ENCODE measurements at places on chromosomes 12 and 14.

- DNase-seq = no peak
Measured at GRCh38 chr12:49086116-49086515, 8.5 kb downstream of the DHH start.

DNA sequence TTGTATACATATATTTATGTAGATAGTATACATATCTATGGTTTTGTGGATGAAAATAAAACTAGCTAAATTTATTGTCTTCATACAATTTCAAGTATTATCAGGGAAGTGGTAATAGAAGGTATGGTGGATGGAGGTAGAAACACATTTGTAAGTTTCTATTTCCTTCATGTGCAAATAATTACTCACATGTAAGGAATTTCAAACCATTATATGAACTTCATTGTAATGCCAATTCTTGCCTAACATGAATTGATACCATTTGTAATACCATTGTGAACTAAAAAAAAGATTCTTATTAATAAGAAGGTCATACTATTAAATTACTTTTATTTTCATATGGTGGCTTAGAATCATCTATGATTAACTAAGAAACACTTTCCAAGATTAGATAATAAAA lies 20.1 kb upstream of the PPFIA2 start:
- no peak for DNase-seq

DNA sequence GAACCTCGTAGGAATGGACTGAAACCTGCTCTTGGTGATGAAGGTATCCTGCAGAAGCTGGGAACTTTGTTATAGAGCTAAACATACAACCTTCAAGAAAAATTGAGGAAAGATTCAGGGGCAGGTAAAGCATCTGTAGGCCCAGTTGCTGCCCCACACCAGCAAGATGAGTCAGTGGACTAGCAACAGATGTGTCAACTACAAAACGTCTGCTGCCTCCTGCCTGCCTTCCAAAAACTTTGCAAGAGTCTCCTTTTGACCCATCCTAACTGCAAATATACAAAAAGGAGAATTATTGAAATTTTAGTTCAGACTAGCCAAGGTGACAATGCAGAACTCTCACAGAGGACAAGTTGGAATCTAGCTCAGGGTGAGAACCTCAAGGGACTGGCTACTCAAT lies 60.9 kb upstream of the TMTC1 start:
- no peak for DNase-seq

DNA sequence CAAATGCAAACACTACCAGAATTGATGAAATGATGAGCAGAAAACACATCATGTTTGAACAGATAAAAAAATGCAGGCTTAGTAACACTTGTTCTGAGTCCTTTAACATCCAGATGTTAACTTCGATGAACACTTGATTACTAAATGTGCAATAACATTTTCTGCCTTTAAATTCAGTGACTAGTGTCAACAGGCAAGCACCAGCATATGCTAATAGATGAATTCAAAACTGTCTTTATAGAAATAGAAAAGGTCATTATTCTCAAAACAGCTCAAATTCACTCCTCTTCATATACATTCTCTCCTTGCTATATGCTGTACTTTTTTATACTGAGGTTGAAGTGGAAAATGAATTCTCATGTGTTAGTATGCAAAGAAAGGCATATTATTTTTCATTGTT lies at the start of gene TAS2R19:
Gene TAS2R19, minus strand, starts transcription at position 101 of the 400 bp plus-strand sequence. Its CDS starts 49 bp downstream, at position 52.
- no peak for DNase-seq

GRCh38 chr12:59036973-59037762 lies 116.9 kb upstream of the LRIG3 start:
- DNase-seq = no peak

- no peak for DNase-seq
Measured at GRCh38 chr12:83823386-83824045, 1089.1 kb downstream of the SLC6A15 start.

DNA sequence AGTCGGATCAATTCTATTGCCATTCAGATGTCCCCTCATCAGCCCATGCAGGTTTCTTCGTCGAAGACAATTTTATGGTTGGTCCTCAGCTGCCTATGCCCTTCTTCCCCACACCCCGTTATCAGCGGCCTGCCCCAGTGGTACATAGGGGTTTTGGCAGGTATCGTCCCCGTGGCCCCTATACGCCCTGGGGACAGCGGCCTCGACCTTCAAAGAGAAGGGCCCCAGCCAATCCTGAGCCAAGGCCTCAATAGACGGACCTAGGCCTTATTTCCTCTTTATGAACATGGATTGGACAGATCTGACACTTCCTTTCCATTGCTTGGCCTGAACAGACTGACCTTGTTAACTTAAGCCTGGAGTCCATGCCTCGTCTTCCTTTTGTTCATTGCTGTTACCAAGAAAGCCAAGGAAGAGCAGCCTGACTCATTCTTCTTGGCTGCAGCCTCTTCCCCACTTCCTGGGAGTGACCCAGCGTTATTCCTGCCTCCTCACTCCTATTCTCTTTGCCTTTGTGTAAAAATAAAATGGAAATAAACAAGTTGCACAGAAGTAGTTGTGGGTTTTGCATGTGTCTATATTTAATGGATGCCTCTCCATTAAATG lies 156.5 kb upstream of the AMIGO2 start:
- DNase-seq = no peak

DNA sequence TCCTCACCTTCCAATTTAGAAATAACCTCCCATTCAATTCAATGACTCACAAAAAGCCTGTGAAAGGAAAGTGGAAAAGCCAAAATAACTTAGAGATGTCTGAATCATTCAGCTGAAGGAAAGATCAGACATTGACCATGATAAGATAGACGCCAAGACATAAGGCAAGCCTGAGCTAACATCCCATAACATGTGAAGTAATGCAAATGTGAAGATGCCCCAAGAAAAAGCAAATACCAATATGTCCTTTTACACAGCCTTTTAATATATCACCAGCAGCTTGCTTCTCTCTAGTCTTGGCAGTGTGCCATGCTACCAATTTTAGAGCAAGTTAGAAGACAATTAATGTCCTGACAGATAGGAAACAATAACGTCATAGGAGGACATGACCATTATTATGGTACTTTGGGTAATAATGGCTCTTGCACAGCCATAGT lies 2.4 kb upstream of the NUMB start:
- DNase-seq = no peak

DNA sequence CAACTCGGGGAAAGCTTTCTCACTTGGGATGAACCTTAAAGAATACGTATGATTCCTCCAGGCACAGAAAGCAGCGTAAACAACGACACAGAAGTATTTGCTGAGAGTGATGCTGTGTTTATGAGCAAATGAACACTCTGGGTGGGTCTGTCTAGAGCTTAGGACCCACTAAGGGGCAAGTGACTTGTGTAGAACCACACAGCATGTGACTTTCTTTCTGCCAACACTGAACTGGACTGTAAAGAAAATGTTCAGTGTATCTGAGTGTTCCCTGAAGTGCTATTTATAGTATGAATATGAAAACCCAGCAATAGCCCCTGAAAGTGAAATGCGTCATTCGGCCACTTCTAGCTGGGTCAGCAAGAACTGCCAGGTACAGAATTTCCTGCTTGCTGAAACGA lies 78.5 kb downstream of the ST8SIA1 start:
- DNase-seq = no peak

DNA sequence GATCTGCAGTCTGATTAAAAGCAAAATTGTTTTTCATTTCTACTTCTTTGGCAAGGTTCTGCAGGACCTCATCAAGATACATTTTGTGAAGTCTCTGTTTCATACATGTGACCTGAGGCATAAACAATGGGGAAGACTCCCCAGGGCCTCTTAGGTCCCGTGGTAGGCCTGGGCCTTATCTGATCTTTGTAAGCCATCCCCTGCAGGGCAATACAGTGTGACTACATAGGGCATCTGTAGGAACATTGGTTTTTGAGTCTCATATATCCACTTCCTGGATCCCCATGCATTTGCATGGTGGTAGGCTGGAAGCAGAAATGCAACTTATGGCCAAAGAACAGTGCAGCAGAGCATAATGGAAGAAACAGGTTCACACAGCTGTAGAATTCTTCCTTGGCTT lies 6.0 kb downstream of the FAR2 start:
- DNase-seq = no peak

GRCh38 chr14:69682621-69683263 lies 71.3 kb downstream of the SUSD6 start:
- no peak for DNase-seq

GRCh38 chr12:6323340-6323994 lies 13.0 kb downstream of the PLEKHG6 start:
- DNase-seq = no peak

- DNase-seq = no peak
Measured at GRCh38 chr14:50670196-50670865, 2.2 kb upstream of the SAV1 start.

- no peak for DNase-seq
Measured at GRCh38 chr12:97567619-97568110, 105.1 kb downstream of the RMST start.

DNA sequence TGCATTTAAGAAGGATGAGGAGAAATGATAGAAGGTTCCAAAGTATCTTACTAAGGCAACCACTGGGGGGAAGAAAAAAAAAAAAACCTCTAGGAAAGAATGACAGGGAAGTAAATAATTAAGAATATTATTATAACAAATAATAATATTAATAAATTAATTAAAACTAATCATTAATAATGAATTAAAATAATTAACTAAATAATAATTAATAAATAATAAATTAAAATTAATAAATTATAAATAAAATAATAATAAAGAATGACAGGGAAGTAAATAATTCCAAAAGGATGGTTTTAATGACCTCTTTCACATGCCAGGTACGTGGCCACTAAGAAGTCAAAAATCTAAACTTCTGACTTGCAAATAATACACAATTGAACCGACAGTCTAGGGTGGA lies 9.9 kb downstream of the DBX2 start:
- DNase-seq = no peak

GRCh38 chr14:103078860-103079587 lies 5.0 kb upstream of the LBHD2 start:
- DNase-seq = no peak

DNA sequence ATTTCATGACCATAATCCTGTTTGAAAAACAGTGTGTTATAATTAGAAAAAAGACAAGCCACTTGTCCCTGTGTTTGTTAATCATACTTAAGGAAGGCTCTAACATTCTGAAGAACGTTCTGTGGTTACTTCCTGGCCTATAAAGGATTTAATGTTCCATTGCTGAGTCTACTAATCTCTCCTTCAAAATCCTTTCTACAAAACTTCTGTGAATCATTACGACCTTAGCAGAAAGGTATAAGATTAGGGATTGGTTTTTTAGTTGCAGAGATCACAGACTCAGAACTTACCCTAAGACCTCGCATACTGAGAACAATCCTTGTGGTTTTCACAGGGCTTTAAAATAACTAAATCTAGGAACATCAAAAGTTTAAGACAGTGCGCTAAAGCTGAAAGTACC lies 48.3 kb downstream of the TMCC3 start:
- DNase-seq = no peak

DNA sequence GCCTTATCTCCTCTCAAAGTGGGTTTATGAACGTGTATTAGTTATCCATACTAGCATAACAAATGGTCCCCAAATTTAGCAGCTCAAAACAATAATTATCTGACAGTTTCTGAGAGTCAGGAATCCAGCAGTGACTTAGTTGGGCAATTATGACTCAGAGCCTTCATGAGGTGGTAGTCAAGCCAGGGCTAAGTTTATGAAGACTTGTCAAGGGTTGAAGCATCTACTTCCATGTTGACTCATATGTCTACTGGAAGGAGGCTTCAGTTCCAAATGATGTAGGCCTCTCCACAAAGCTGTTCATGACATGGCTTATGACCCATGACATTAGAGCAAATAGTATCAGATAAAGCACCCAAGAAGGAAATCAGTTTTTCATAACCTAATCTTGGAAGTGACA lies 73.2 kb downstream of the IPO8 start:
- DNase-seq = no peak

DNA sequence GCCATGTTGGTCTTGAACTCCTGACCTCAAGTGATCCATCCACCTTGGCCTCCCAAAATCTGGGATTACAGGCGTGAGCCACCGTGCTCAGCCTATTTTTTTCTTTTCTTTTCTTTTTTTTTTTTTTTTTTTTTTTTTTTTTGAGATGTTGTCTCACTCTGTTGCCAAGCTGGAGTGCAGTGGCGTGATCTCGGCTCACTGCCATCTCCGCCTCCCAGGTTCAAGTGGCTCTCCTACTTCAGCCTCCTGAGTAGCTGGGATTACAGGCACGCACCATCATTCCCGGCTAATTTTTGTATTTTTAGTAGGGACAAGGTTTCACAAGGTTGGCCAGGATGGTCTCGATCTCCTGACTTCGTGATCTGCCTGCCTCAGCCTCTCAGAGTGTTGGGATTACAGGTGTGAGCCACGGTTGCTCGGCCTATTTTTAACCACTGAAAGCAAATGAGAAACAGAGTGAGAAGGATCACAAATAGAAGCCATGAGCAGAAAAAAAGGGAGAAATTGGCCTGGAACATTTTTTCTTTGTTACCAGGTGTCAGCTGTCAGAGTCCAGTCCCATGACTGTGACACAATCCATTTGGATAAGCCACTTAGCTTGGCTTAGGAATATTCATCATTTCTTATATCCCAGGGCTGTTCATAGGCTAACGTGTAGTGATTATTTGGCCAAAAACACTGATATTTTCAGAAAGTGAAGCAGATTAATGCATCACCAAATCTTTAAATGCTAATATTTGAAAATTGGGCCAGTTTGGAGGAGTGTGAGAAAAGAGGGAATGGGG lies 7.9 kb upstream of the NFKBIA start:
- DNase-seq = no peak

GRCh38 chr14:22848351-22849164 lies 12.2 kb downstream of the MMP14 start:
- DNase-seq = no peak

- DNase-seq = no peak
Measured at GRCh38 chr14:59342516-59343484, 122.4 kb downstream of the GPR135 start.

GRCh38 chr12:117360551-117361346 lies 677 bp downstream of the NOS1 start:
- no peak for DNase-seq

GRCh38 chr12:124550123-124551089 lies 17.0 kb downstream of the NCOR2 start:
- no peak for DNase-seq

DNA sequence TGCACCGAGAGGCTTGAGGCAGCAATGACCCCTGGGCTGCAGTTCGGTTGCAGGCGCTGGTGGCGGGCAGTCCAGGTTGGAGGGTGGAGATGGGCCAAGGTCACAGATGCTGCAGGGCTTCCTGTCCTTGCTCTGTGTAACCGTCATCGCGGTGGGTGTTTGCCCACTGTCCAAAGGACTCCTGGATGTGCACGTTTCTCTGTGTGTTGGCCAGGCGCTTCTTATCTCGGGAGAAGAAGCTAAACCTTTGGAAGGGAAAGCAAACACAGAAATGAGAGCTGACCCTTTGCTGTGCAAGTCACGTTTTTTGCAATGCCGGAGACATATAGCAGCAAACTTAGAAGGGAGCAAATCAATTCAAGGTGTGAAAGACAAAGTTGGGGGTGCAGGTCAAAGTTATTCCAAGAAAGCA lies 14.5 kb downstream of the SNRNP35 start:
- DNase-seq = no peak

Data from activated CD4-positive, alpha-beta T cell treated with anti-CD3 and anti-CD28 coated beads for 24 hours (primary cell).